Right cardiac atrium (tissue), 5 donors: ENCODE measurements at places on chromosomes 3 and 15.

- DNase-seq, result no peak
These were observed 2.9 kb upstream of the IQSEC1 start for GRCh38 chr3:13075986-13076654.

DNA sequence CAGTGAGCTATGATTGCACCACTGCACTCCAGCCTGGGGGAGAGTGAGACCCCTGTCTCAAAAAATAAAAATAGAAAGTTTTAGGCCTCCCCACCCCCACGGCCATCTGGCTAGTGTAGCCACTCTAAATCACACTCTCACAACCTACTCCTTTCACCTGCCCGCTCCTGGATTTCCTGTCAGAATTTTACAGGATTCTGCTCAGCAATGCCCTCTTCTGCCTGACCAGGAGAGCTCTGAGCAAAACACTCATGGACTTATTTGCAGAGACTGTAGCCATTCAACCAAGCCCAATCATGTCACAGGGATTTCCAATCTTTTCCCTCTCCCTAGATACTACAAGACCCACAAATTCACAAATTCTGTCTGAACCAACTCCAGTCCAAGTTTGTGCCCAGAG, 242.6 kb upstream of the TPRG1 start:
- DNase-seq, result no peak

GRCh38 chr3:122082357-122082756, 27.2 kb downstream of the CD86 start:
- no peak for DNase-seq

- DNase-seq, result no peak
These were observed 44.5 kb upstream of the CCDC80 start for GRCh38 chr3:112685420-112685819.

GRCh38 chr3:95567346-95567745, 1247.0 kb upstream of the EPHA6 start:
- DNase-seq, result no peak

GRCh38 chr3:82012775-82013174, 251.3 kb upstream of the GBE1 start:
- DNase-seq, result no peak
